ENCODE measurements at places on chromosomes 5 and 9.

- no peak for DNase-seq
These were observed 107.5 kb upstream of the TLR4 start for GRCh38 chr9:117596678-117597077.

GRCh38 chr9:6598249-6598725, 47.2 kb downstream of the GLDC start:
- DNase-seq = no peak

DNA sequence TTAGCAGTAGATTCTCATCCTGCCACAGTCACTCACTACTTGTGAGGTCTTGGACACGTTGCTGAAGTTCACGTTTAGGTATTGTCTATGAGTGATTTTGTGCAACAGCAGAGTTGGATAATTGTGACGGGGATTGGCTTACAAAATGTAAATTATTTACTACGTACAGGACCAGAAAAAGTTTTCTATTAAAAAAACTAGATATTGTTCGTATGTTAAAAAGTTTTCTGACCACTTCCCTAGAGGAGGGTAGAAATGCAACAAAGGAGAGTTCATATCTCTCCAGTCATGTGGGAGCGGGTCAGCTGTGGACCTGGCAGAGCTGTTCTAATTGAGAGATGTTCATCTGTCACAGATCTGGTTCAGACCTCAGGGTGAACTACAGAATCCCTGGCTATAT, 976.1 kb upstream of the NUDT12 start:
- no peak for DNase-seq

DNA sequence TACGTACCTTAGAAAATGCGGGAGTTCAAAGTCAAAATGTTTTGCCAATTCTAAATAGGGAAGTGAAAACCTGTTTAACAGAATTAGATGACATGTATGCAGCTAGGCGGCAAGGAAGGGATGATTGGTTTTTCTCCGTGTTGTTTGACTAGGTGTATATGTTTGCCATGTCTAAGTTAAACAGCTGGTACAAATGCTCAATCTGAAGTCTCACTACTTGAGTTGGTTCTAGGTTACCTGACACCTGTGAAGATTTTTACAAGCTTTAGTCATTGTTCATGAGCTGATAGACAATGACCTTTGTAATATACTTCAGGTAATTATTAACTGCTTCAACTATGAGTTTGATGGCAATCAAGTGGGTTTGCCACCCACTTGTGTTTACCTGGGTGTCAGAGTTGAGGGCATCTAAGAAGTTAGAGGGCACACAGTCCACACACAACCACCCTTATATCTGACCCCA, 74.3 kb downstream of the SLC44A1 start:
- no peak for DNase-seq

DNA sequence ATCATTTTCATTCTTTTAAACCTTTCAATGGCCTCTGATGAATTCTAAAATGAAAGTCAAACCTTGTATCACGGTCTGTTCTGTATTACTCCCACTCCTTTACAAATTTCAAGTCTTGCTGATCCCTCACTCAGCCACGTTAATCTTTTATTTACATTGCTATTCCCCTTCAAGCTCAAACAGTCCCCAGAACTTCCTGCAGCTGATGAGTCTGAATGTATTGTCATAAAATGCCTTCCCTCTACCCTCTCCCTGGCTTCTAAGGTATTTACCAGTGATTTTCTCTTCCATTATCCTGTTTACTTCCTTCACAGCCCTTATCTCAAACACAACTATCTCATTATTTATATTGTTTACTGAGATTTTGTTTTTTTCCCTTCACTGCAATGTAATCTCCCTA, 562.3 kb upstream of the C9orf72 start:
- DNase-seq = no peak

GRCh38 chr5:123456242-123456641, 33.0 kb upstream of the CEP120 start:
- DNase-seq = no peak

GRCh38 chr9:75229605-75230332, 141.5 kb downstream of the OSTF1 start:
- DNase-seq = no peak

DNA sequence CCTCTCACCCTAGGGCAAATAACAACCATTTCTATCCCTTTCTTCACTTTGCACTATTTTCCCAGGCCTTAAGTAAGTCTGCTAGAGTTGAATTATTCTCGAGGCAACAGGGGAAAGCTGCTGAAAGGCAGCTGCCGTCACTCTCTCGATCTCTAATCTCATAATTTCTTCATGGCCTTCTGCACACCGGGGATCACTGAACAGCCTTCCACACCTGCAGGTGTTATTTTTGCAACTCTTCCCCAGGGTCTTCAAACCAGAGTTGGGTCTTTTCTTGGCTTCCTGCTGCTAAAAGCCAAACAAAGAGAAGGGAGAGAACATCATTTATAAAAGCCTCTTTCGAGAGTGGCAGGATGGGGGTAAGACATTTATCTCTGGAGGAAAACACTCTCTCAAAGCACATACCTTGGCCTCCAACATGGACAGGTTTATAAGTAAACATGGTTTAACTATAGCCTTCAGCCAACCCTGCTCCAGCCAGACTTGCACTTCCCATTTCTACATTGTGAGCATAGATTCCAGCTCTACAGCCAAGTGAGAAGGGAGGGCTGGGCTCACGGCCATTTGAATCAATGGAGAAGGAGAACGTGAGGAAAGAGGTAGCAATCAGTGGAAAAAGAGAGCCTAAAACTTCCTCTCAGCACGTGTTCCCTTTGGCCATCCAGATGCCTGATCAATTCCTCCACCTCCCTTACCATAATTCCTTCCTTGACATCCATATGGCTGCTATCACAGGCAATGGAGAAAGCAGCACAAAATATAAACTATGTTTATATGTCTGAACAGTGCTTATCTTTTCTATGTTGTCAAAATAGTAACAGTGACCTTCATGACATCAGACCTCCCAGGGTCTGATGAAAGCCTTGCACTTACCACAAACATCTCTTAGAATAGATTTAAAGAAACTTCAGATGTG, 464.9 kb downstream of the TLE1 start:
- DNase-seq = no peak

- no peak for DNase-seq
These were observed 8.7 kb downstream of the UBQLN1 start for GRCh38 chr9:83698976-83699585.

GRCh38 chr9:32926911-32927310, 74.5 kb downstream of the APTX start:
- DNase-seq = no peak

GRCh38 chr5:137199966-137200365, 299.2 kb downstream of the SPOCK1 start:
- DNase-seq = no peak

GRCh38 chr9:112925058-112925641, 34.5 kb upstream of the SLC46A2 start:
- DNase-seq = no peak

DNA sequence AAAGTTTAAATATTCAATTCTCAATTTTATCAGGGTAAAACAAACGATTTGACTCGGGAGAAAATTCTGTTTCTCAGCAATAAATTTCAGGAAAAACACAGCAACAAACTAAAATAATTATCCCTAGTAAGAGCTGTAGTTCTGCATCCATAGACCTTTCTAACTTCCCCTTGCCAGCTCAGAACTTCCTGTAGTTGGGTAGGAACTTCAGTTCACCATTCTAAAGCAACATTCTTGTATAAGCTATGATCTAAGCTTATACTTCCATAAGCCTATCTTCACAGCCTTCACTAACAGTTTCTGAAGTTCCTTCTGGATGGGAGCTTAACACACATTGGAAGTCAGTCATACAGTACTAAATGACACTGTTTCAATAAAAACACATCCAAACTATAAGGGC, 96.6 kb downstream of the UBAP2 start:
- DNase-seq = no peak

- no peak for DNase-seq
These were observed 74.1 kb downstream of the TEK start for GRCh38 chr9:27183131-27183530.

DNA sequence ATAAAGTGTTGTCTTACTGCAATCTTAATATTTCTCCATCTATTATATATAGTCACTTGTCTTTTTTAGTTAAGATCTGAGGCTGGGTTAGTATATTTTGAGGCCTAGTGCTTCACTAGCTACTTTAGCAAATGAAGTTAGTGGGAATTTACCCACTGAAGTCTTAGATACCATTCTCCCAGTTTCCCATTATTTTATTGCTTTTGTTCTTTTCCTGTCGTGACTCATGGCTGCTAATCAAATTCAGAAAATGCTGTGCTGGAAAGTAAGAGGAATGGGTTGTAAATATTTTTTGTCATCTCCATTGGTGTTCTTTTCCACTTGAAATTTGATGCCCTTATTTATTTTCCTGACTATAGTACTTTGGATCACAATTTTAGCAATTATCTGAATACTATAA, 14.2 kb downstream of the TCERG1 start:
- no peak for DNase-seq

DNA sequence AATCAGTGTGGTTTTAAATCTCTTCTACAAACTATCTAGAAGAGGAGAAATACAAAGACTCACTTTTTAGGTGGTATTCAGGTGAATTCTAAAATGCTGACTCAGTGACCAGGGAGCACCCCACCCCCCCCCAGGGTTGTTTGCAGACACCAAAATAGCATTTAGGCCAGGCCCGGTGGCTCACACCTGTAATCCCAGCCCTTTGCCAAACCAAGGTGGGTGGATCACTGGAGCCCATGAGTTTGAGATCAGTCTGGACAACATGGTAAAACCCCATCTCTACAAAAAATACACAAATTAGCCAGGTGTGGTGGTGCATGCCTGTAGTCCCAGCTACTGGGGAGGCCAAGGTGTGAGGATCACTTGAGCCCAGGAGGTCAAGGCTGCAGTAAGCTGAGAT, 119.0 kb upstream of the LMX1B start:
- no peak for DNase-seq

GRCh38 chr5:1949253-1949652, 66.5 kb upstream of the IRX4 start:
- DNase-seq = no peak

DNA sequence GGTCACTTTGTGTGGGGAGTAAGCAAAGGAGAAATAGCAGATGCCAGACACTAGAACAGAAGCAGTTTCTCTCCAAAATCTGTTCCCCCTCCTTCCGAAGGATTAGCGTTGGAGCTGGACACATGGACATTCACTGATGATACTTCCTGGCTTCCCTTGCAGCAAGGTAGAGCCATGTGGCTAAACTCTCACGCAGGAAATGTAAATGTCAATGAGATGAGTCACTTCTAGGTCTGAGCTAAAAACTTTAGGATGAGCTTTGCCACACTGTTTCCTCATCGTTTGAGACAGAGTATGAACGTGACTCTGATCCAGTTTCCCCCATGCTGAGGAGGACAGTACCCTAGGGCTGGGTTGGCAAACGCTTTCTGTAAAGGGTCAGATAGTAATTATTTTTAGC, 5.1 kb downstream of the BHMT2 start:
- DNase-seq = no peak

DNA sequence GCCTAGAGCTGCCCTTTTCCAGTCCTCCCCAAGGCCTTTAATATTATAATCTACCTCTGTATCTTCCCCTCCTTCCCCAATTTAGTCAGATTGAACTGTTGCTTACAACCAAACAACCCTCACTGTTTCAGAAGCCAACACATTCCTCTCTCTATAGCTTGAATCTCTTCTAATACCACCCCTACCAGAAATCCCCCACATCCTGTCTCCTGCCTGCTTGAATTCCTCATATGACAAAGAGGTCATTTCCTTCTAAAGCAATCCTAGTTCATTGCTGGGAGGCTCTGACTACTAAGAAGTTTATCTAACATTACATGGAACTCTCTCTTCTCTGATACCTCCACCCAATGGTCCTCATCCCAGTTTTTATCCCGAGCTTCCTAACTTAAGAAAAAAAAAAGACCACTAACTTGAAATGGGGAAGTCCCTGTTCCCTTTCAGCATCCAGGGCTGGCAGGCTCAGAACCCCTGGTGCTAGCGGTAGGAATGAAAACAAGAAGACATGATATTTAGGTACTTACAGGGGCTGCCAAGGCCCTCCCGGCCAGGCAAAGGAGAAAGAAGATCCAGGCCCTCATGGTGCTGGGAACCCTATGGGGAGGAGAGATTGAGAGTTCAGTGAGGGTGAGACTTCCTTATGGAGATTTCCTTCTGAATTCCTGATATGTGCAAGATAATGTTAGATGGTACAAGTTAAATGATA, 11.0 kb downstream of the SPARC start:
- no peak for DNase-seq

- no peak for DNase-seq
These were observed 12.2 kb downstream of the TNIP1 start for GRCh38 chr5:151068433-151069197.
